Esophagus squamous epithelium (tissue), 5 donors: ENCODE measurements at places on chromosomes 5 and 9. TPM values are rescaled to one million over a fixed set of nuclear protein-coding genes. Genes with fewer than 3 reads are reported as not detected.

Gene BTNL3
- total RNA-seq, result not detected

Gene PAM
- 88.5 TPM for total RNA-seq

Gene SPINK5
- 916 TPM for total RNA-seq

Gene ATP10B
- total RNA-seq, result 6.1 TPM

Gene RNF183
- not detected for total RNA-seq

Gene FGD3
- 5.1 TPM for total RNA-seq

Gene PCDHGB3
- 1.8 TPM for total RNA-seq

Gene ZNF883
- total RNA-seq, result 0.57 TPM

Gene IER5L
- 6.9 TPM for total RNA-seq
